Femur (tissue), 1 donor: ENCODE measurements at places on chromosomes 5 and 9.

- no peak for DNase-seq
Measured at GRCh38 chr5:120137582-120137981, 326.5 kb upstream of the PRR16 start.

DNA sequence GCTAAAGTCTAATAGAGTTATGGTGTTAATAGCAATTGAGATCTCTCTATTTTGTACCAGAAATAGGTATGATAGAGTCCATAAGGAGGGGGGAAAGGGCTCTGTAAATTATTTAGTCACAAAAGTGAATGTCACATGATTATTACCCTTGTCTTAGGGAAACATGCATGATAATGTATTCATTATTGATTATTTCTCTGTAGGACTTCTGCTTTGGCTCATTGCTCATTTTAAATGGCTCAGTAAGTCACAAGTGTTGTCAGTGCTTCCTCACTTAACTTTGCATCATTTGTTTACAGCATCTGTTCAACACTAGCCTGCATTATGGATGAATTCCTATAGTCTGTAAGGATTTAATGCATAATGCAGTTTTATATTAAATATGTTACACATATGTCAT, 788.8 kb upstream of the EDIL3 start:
- DNase-seq, result no peak

GRCh38 chr9:112348257-112349007, 15.0 kb upstream of the PTBP3 start:
- peak; percentile 82 for DNase-seq

GRCh38 chr5:88195636-88196035, 73.0 kb downstream of the TMEM161B start:
- no peak for DNase-seq

DNA sequence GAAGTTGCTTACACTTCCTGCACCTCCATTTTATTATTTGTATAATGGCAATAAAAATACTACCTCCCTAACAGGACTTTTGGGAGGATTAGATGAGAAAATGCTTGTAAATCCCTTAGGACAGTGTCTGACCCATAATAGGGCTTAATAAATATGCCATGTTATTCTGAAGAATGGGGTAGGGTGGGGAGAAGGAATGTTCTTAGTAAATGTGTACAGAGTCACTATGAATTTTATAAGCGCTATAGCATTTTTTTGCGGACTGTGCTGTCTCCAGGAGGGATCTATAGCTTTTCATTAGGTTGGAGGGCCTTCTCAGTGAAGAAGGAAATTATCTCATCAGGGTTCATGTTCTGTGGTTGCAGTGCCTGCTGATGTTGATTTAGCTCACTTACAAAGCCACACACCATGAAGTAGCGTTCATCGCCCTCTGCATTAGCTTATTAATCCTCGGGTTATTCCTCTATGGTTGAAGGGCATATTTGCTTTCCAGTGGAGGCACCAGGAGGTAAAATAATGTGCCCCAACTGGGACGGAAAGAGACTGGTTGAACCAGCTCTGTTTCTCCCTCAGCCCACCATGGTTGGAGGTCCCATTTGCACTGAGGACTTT, 497.1 kb downstream of the ARHGEF28 start:
- DNase-seq, result no peak

- DNase-seq, result no peak
Measured at GRCh38 chr5:143372187-143372829, 31.2 kb downstream of the NR3C1 start.

DNA sequence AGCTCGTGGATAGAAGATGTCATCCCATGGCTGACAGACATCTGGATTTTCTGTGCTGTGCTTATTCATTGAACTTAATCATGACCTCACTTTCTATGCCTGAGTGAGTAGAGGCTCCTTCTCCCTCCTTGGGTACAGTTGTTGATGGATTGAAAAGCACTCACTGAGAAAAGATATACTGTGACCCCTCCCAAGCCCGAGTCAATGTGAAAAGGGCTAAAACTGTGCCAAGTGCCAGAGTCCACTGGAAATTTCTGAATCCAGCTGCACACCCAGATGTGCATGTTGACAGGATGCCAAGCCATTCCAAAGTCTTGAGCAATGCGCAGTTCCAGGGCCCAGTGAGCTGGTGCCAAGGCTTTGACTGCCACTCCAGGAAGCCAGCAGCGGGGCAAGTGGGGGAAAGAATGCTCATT, 473.0 kb downstream of the NTRK2 start:
- DNase-seq, result peak; percentile 63

DNA sequence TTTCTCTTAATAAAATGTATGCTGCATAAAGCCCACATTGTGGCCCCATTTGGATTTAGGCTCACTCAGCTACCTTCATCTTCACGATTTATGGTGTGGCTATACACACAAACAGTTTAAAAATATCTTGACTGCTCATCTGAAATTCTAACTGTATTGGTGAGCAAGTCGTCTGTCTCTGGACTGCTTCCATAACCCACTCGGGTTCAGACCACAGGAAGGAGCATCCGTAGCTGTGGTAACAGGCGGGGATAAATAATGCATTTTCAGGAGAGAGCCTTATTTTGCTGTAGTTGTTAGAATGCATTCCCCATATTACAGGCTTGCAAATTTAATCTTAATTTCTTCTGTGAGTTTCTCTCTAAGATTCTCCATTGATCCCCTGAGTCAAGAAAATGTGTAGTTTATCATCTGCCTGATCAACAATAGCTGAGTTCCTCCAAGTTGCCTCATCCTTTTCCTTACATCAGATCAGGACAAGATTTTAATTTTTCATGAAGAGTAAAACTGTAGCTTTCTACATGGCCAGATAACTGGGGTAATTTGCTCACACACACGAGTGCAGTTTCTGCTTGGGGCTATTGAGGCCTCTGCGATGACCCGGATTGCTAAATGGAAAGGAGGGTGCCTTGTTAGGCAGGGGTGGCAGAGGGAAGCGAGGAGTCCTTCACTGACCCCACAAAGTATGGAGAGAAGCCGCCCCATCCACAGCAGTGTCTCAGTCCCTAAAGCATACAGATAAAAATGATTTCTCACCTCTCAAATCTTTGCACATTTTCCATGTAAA, 133.9 kb downstream of the FSTL4 start:
- DNase-seq, result peak; percentile 56

- no peak for DNase-seq
Measured at GRCh38 chr5:120748474-120748873, 284.4 kb downstream of the PRR16 start.

GRCh38 chr5:111563031-111563822, 50.9 kb upstream of the STARD4 start:
- no peak for DNase-seq

GRCh38 chr5:26023361-26023760, 1015.0 kb downstream of the CDH9 start:
- DNase-seq, result no peak

DNA sequence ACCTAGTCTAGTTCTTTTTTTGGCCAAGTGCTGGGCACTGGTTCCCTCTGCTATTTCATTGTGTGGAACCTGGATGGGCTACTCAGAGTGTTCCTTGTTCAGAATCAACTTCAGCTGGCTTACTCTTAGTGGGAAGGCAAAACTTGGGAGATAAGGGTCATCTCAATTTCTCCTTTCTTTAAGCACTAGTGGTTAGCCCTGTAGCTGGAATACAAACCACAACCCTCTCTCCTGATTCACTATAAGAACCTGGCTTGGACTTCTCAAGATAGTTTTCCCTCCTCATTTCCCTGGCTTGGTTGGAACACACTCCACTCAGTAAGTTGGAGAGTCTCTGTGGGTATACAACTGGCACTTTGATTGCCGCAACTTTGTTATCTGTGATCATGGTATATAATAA, 35.1 kb downstream of the GRIA1 start:
- no peak for DNase-seq

DNA sequence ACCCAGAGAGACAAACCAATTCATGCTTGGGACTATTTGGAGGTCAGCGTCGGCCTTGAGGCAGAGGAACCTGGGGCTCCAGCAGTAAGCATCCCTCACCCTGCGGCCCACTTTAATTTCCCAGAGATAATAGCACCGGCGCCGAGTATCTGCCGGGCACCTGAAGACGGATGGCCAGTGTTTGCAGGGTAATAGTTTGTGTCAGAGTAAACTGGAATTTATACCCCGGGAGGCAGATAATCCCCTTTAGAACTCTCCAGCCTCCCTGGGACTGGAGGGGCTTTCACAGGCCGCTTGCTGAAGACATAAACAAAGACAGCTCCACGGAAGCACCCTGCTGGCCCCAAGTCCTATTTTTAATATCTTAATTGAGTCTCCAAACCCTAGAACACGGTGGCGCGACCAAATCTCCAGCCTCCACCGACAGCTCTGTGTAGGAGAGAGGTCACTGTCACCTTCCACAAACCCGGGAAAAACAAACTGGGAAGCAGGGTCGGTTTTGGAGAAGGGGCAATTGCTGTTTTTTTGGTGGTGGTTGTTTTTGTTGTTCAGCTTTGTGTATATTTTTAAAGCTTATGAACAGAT, 17.4 kb upstream of the FCN1 start:
- no peak for DNase-seq

DNA sequence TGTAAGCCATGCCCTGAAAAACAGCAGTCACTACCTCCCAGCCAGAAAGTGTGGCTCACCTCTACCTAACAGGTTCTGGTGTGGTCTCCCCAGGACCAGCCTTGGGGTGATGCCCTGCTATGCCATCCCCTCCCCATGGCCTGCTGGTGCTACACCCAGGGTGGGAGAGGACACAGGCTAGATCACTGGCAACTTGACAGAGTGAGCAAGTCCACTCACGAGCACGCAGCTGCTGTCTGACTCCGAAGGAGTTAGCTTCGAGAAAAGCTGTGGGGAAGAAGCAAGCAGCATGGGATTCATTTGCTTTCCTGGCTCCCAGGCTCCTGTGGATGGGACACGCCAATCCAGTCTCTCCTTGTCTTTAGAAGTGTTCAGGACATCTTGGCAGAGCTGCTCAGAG, 102.2 kb downstream of the COL5A1 start:
- no peak for DNase-seq

DNA sequence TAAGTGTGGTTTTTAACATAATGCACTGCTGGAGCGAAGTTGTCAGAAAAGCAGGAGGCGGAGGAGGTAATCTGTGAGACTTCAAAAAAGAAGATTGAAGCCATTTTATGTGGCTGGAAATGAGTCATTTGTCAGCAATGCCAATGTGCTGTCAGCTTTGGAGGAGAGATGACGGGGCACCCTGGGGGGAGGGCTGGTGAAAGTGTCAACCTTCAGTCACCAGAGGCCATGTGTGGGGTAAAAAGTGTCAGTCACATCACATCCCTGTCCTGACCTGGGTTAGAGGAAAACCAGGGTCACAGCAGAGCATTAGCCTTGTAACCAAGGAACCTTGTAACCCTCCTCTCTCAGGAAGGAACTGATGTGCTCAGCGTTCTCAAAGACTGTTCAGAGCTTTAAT, 59.1 kb downstream of the TLR4 start:
- DNase-seq, result no peak
